HCT116 (cell line): ENCODE measurements at places on chromosomes 1 and 21. TPM values are rescaled to one million over a fixed set of nuclear protein-coding genes. Genes with fewer than 3 reads are reported as not detected.

DNA sequence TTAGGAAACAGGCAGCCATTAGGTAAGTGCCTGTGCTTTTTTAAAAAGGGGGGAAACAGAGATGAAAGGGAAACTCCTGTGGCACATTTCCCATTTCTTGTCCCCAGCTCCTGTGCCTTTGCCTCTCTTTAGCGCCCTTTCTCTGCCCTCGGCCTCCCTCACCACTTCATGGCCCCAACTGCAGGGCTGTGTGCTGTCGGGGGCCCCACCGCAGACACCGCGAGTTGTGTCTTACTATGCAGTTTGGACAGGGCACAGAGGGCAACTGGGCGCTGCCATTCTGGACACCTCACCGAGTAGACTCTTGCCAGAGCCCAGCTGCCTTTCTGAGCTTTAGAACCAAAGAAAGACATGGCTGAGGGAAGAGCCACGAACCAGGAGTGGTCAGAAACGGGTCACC lies 93.7 kb upstream of the LPGAT1 start:
- no peak for DNase-seq

DNA sequence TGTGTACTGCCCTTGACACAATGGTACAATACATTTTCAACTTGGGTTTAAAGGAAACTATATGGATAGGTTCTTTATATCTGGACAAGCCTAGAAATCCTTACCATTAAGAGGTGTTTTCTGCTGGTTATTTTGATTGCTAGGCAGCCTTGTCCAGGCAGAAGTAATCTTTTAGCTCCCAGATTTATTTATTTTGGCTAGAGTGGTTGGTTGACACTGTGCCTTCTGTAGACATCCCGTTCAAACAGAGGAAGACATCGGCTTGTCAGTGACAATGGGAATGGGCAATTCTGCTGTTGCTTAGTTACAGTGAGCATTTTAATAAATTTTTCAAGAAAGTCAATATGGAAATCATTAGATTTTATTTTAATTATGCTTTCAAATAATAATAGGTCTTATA lies 138.8 kb downstream of the VPS13D start:
- no peak for DNase-seq

GSTM1 gene
- total RNA-seq, result not detected

TTC3 gene
- total RNA-seq, result 71.5 TPM

- DNase-seq, result no peak
Measured at GRCh38 chr1:170145061-170145460, 698 bp upstream of the NTMT2 start.

- DNase-seq, result no peak
Measured at GRCh38 chr1:38958967-38959366, 17.3 kb upstream of the RHBDL2 start.

DNA sequence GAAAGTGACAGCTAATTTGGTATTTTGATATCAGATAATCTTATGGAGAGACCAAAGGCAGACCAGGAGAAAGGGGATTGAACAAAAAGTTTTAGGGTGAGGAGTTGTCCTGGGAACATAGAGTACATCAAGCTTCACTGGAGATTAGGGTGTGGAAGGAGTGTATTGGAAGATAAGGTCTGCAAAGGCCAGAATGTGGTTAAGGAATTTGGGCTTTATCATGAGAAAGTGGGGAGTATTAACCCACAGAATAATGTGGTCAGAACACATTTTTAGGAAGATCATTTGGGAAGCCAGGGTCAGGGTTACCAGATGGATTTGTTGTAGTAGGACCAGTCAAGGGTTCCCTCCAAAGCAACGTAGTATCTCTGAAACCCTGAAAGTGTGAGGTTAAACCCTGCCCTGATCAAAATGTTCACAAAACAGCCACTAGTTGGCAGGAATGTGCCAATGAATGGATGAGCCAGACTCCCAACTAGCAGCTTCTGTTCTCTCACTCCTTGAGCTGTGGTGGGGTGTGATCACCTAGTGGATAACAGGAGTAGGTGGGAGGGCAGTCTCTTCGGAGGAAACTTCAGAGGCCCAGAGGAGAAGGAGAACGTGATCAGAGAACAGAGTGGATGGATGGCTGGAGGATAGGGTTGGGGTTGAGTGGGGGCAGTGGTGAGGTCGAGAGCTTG lies 35.8 kb downstream of the SLC2A1 start:
- DNase-seq, result peak; percentile 76

GRCh38 chr1:81670286-81670685 lies 130.4 kb upstream of the ADGRL2 start:
- DNase-seq, result no peak

DNA sequence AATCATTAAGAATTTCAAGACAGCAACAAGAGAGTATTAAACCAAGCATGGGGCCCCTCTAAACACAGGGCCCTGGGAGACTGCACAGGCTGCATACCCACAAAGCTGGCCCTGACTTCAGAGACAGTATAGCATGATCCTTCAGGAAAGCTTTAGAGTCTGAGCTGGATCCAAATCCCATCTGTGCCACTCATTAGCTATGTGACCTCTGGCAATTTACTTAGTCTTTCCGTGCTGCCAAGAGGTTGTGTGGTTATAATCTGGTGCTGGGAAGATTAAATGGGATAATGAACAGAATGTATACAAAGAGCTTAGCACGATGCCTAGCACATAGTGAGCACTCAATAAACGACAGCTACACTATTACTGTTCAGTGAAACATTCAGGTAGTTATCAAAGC lies 4.0 kb downstream of the PHC2 start:
- DNase-seq, result no peak

DNA sequence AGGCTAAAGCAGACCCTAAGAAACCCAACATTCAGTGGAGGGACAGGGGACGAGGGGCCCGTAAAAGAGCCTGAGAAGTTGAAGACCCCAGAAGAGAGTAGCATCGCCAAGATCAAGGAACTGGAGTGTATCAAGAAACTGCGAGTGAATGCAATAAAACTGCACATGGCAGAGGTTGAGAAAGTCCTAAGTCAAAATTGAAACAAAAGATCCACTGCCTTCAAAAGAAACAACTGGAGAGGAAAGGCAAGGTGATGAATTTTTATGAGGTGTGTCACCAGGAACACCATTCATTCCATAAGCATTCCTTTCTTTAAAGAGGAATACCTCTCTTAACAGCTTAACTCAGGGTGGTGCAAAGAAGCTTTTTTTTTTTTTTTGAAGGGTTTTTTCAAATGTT lies 38.3 kb upstream of the ADORA3 start:
- no peak for DNase-seq

IFNLR1 gene
- total RNA-seq, result 7.6 TPM

DNA sequence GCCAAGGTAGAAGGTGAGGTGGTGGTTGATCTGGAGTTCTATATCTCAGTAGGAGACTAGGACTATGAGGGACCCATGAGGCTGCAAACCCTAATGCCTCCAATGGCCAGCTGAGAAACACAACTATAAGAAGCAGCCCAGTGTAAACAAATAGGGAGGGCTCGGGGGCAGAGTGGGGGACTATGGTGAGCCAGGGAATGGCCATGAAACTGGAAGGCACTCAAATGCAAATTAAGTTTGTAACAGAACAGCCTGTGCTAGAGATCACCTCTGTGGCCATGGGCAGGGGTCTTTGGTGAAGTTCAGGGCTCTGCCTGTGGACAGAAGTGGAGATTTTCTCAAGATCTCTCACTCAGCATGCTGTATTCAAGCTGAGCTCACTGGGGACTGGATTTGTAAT lies 187.1 kb downstream of the GRIK3 start:
- DNase-seq, result no peak

- DNase-seq, result no peak
Measured at GRCh38 chr1:115274467-115274866, 63.6 kb downstream of the NGF start.

- DNase-seq, result no peak
Measured at GRCh38 chr1:5938101-5938646, 54.1 kb downstream of the NPHP4 start.

DNA sequence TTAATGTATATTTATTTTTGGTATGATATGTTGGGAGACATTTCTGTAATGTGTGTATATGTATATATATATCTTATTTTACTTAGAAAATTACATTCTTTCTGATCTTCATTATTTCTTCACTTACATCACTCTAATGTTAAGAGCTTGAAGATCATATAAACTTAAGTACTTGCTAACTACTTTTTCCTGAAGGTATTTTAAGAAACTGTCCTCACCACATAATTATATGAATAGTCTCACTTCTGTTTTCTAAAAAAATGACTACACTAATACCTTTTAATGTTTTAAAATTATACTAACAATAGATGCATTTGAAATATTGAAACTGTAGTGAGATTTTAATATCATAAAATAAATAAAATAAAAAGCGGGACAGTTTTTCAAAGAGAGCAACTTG lies 377.1 kb downstream of the LRRIQ3 start:
- DNase-seq, result no peak

NBPF10 gene
- 1.7 TPM for total RNA-seq

ADGRL4 gene
- 0.10 TPM for total RNA-seq

HSF2BP gene
- 0.59 TPM for total RNA-seq

DNA sequence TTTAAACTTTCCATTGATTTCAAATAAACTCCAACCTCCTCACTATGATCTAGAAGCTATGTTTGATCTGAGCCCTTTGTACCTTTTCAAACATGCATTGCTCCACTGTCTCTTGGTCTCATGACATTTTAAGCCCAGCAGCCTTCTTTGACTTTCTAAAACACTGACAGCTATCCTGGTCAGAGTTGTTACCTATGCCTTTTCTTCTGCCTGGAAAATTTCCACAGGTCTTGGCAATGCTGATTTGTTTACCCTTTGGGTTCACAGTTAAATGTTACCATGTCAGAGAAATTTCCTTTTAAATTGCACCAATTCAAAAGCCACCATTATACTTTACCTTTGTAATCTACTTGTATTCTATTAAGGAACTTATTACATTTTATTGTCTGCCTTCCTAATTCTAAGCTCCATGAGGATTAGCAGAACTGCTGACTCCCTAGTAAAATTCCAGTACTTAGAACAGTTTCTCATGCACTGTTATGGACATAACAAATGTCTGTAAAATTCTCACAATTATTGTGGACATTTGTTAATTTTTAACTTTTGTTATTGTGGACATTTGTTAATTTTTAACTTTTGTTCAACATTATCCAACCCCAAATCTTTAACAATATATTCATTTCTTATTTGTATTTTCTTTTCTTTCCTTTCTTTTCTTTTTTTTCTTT lies 1064.4 kb downstream of the NCAM2 start:
- DNase-seq, result no peak

GRCh38 chr1:154975409-154976059 lies 1.1 kb downstream of the CKS1B start:
- no peak for DNase-seq

DNA sequence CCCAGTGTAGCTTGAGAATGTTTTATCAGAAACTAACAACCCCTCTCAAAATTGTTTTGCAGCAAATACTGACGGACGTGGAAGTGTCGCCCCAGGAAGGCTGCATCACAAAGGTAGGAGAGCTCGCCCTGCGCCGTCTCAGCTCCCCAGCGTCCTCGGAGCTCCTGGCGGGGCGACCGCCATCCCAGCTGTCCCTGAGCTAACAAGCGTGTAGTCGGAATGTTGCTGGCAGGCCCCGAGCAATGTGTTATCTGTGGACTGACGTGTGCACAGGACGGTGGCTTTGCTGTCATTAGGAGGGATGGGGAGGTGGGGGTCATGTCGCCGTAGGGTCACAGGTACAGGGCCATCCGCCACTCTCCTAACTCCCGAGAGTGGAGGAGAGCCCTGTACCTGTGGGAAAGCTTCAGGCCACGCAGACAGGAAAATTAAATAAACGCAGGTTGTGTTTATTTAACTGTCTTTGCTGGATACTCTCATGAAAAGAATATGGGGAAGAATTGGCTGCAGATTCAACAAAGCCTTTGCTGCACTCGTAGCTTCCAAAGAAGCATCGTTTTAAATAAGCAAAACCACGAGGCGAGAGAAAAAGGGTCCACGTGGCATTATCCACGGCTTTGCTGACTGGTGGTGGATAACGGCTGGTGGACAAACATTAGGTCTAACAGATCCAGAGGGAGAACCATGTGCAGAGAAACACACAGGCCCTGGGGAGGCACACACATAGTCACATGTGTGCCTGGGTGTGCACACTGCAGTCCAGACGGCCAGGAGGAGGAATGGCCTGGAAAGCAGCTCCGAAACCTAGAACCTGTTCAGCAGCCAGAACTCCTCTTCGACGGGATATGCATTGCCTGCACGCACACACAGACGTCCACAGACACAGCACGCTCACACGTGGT lies 175.3 kb downstream of the PRDM16 start:
- no peak for DNase-seq

DNA sequence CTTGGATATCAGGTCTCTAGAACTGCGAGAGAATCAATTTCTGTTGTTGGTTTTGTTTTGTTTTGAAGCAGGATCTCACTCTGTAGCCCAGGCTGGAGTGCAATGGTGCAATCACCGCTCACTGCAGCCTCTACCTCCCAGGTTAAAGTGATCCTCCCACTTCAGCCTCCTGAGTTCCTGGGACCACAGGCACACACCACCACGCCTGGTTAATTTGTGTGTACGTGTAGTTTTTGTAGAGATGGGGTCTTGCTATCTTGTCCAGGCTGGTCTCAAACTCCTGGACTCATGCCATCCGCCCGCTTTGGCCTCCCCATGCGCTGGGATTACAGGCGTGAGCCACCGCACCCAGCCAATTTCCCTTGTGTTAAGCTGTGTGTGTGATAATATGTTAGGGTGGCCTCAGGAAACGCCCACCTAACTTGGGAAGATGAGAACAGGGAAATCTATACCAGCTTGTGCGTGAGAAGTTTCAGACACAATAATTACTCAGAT lies 109.6 kb downstream of the SIK1 start:
- no peak for DNase-seq

EXTL1 gene
- 0.15 TPM for total RNA-seq

DNA sequence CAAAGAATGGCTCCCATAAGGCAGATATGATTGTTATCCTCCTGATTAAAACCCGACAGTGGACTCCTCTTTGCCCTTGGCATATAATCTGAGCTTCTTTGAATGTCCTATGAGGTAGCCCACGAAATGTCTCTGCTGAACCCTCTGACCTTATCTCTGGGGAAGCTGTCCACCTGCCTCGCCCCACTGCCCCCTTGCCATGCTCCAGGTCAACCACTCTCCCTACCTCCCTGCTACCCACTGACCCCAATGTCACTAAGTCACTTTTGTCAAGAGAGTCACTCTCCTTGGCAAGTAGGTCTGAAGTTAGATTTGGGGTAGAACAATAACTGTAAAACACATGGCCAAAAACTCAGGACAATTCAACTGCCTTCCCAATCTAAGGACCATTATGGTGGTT lies 54.5 kb downstream of the UTP25 start:
- no peak for DNase-seq

SPRR5 gene
- total RNA-seq, result not detected

- no peak for DNase-seq
Measured at GRCh38 chr1:10078494-10078893, 45.7 kb downstream of the UBE4B start.

DNA sequence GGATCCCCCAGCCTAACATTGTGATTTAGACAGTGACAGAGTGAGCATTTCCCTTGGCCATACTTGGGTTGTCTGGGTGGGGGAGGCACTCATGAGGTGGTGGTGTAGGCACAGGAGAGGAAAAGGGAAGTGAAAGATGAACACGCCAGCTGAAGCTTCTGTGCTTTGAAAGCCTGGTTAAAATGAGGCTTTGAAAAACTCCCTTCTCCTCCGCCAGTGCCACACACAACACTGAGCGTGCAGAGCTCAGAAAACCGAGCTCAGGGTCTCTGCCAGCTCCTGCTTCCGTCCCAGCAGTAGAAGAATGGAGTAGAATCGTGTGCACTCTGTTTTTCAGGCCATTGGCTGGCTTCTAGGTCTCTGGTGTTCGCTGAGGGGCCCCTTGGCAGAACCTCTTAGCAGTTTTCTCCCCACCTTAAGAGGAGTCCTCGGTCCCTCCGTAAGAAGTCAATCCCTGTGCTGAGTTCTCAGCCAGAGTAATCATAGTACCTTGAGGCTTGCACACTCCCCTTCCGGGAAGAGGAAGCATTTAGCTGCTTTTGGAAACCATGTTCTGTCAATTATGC lies 12.9 kb downstream of the PLEKHM2 start:
- no peak for DNase-seq

UTP11 gene
- total RNA-seq, result 47.5 TPM
